ENCODE measurements at places on chromosomes 1 and 21.

- DNase-seq = no peak
Measured at GRCh38 chr1:38741341-38741740, 118.2 kb downstream of the RRAGC start.

DNA sequence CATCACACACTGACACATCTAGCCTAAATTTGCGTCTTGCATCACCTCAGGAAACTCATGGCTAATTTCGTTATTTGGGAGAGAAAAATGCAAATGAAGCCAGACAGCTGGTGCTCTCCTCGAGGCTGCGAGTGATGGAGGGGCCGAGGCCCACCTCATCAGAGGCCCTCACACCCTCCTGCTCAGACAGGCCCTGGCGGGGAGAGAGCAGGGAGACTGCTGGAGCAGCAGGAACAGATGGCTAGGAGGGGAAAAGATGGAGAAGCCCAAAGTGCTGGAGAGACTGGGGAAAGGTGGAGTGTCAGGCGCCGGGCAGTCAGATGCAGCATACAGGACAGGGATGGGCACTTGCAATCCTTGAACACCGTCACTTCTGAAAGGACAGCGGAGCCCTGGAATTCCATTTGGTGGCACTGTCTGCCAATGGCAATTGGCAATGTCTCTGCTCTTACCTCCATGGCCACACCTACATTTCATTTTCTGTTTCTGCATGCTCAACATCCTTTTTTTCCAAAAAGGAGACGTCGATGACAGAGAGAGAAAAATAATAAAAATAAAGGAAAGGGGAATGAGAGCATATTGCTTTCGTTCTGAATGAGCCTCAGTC lies 286.2 kb downstream of the SPATA17 start:
- DNase-seq = no peak

- DNase-seq = no peak
Measured at GRCh38 chr1:110857964-110858948, 14.7 kb upstream of the CD53 start.

- no peak for DNase-seq
Measured at GRCh38 chr1:58262702-58263101, 283.8 kb downstream of the OMA1 start.

DNA sequence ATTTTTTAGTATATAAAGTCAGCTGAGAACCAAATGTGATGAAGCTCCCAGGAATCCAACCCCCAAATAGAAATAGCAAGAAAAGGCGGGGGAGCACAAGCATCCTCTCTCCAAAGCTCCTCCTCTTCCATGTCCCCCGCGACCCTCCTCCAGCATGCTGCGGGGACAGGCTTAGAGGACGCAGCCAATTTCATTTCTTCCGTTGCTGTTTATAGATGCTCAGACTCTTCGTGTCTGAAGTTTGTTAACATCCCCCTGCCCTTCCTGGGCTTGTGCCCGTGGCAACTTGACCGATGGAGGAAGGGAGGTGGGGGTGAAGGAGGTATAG lies 754 bp upstream of the NPPA start:
- no peak for DNase-seq

DNA sequence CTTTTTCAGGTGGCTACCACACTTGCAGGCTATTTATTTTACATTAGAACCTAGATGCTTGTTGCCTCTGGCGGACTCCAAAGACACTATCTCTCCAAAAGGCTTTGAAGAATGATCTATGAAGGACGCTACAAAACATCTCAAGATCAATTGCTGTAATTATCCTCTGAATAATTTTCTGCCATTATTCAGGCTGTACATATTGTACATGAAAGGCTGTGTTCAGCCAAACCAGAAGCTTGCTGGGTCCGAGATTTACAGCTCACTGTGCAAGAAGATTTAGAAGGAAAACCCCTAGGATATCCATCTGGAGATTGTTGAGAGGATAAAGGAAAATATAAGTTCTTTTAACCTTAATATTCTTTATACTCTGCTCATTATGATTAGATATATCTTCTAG lies 523.6 kb upstream of the PLXNA2 start:
- DNase-seq = no peak

Data from pancreas (tissue), 10 donors.